ENCODE measurements at places on chromosomes 1 and 21.

DNA sequence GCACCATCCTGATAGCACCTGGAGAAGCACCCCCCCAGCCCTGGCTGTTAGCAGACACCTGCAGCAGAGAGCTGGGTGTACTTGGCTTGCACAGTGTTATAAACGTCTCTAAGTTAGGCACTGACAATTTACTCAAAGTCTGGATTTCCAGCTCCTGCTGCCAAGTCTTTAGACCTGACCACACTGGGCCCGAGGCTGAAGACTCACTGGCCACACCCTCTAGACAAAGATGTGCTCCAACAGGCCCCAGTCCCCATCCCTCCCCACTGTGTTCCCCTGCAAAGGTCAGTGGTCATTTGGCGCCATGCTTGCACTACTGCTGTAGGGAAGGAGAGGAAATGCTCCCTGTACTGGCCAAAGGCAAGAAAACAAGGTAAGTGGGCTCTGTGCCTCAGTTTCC, 31.1 kb downstream of the PADI6 start:
- no peak for DNase-seq

DNA sequence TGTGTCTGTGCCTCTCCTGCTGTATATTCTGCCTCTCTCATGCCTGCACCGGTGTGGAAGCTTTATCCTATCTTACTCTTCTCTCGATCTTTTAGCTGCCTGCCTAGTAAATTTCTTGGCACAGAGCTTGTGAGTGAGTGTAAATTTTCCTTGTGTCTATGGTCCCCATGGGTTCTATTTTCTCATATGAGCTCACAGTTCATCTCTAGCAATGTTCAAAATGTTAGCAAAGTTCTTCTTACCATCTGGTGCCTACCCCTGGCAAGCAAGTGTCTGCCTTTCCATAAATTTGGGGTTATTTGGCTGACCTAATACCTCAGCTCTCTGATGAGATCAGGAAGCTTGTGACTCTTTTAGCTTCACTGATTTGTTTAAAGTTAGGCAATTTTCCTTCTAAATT, 572.1 kb upstream of the BRINP3 start:
- no peak for DNase-seq

- no peak for DNase-seq
These were observed 16.7 kb downstream of the DISC1 start for GRCh38 chr1:231643071-231643934.

GRCh38 chr1:58652651-58653184, 47.1 kb downstream of the MYSM1 start:
- peak; percentile 52 for DNase-seq

DNA sequence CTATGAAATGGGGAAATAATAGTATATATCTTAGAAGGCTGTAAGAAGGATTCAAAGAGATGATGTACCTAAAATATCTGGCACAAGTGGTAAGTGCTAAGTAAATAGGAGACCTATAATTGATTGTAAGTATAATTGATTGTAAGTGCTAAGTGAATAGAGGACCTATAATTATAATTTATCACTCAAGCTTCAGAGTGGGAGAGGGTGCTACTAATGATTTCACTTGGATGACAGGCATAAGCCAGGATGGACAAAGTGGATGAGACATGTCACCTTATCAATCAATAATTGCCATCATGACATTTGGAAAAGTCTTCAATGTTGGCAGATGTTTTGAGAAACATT, 11.2 kb downstream of the RCAN1 start:
- DNase-seq = no peak

- DNase-seq = no peak
These were observed 597.3 kb upstream of the ADGRL4 start for GRCh38 chr1:79603843-79604242.

GRCh38 chr1:17229379-17229778, 19.5 kb upstream of the PADI3 start:
- no peak for DNase-seq

GRCh38 chr1:23385119-23385621, 15.5 kb upstream of the ZNF436 start:
- no peak for DNase-seq

GRCh38 chr1:201789245-201789644, 39.7 kb upstream of the IPO9 start:
- DNase-seq = no peak

- no peak for DNase-seq
These were observed 4.1 kb upstream of the NPPB start for GRCh38 chr1:11862890-11863289.

DNA sequence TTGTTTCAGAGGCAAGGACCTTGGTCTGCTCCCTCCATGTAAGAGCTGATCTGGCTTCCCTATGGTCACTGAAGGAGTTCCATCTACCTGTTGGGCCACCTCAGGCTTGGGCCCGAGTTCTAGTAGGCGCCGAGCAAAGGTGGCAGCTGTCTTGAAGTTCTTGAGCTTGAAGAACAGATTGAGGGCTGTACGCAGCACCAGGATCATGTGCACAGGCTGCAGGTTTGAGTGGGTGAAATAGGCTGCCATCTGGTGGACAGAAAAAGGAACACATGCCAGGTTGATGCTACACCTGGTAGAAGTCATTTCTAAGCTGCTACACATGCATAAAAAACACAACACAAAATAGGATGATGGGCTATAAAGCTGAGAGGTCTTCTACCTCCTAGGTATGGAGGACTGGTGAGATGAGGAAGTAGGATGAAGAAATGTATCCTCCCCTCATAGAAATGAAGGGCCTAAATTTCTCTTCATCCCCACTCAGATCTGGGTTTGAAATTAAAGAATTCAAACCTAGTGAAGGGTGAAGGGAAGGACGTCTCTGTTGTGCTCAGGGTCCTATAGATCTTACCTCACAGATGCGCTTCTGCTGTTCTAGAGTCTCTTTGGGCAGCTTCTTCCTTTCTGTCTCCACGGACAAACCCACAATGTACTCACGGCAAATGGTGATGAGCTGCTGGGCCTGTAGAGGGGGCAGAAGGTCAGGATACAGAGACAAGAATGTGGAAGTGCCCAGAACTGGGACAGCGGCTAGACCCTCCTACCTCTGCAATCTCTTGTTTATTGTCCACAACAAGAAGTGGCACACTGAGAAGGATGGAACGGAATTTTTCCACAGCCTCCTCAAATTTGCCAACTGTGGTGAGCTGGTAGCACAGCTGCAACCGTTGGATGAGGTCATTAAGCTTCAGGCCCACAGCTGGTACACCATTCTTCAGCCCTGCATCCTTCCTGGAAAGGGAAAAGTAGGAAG, 6.6 kb upstream of the PEX19 start:
- peak; percentile 52 for DNase-seq

DNA sequence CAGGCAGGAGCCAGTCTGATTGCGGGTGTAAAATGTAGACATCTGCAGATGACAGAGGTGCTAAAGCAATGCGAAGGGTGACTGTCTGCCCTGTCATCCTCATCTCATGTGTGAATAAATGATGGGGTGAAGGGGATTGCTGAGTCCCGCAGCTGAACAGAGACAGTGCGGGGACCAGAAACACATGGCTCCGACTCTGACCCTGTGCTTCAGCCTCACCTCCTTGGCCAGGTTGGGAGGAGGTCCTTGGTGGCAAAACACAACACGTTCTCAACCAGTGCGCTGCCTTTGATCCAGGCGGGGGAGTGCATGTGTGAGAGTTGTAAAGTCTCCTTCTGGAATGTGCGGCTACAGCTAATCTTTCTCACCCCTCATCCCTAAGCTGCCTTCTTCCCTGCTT, 32.0 kb upstream of the TTC22 start:
- DNase-seq = no peak

Measured in right renal cortex interstitium (tissue), 3 donors.